ENCODE measurements at places on chromosomes 16 and 17.

DNA sequence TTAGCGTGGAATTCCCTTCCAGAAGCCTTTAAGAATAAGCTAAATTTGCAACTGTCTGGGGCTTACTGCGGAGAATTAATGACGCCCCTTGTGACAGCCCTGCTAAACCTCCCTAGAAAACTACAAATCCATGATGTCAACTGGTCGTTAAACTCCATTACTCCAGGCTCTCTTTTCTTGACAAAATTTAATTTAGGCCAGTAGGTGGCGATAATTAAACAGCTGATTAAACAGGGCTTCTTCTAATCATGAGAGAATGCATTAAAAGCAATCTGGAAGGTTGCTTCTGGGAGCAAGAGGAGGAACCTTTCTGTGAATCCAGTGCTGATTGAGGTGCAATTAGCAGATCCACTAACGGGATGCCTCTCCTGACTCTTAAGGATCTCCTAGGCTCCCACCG, 8.1 kb upstream of the NLRP1 start:
- no peak for DNase-seq

- DNase-seq, result no peak
These were observed 1471.3 kb downstream of the CDH11 start for GRCh38 chr16:63650550-63650949.

DNA sequence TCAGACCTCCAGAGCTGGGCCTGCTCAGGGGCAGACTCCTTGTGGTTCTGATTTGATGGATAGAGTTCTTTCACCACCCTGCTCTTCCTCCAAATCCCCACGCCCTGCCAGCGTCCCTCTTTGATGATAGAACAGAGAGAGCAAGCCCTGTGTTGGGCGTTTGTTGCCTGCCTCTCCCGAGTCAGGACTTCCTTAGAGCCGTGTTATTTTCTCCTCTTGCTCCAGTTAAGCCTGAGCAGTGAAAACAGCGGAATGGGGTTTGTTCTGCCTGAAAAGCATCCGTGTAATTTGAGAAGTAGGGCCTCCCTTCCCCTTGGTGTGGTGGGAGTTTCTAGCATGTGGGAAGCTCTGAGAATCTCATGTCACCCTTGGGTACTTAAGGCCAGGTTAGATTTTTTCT, 22.1 kb downstream of the TMEM94 start:
- DNase-seq, result no peak

GRCh38 chr16:75064403-75065148, 52.0 kb downstream of the LDHD start:
- peak; percentile 15 for DNase-seq

GRCh38 chr16:80208015-80208414, 332.8 kb upstream of the DYNLRB2 start:
- no peak for DNase-seq

DNA sequence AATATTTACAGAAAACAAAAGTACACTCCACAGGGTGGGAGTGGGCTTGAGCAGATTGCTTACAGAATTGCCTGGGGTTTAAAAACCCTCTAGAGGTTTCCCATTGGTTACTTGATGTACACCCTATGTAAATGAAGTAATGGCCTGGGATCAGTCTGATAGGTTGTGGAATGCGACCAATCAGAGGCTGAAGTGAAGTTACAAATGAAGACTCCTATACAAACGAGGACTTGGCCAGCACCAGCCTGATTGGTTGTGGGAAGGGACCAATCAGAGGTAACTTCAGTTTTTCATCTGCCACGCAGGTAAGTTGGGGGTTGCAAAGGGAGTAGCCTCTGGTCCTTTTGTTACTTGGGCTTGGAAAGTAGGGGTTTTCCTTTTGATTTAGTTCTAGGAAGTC, 8.8 kb downstream of the EEF2K start:
- DNase-seq, result no peak

DNA sequence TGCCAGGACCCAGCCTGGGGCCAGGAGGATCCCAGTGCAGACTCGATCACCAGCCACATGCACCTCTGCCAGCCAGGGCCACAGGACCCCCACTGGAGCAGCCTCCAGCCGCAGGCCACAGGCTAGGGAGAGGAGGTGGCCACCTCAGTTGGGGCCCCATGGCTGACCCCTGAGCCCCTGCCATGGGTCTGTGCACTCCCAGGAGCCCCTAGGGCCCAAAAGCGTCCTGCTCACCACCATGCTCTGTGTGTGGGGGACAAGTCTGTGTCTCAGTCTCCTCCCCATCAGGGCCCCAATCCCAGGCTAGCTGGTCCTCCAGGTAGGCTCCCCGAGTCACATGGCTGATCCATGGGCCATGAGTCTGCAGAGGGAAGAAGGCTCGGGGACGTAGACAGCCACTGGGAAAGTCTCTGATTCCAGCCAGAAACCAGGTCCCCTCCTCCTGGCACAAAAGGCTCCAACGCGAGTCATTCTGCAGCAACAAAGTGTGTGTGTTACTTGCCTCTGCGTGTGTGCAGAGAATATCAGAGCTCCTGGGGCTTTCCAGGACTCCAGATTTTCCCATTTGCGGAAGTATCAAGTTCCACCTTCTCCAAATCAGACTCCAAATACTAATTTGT, 6.1 kb upstream of the PRSS8 start:
- DNase-seq, result no peak

GRCh38 chr17:40316571-40317344, 7.8 kb downstream of the RARA start:
- DNase-seq, result no peak

GRCh38 chr17:31388351-31388750, 3.1 kb upstream of the RAB11FIP4 start:
- no peak for DNase-seq
